Cardiac fibroblast (primary cell): ENCODE measurements at places on chromosomes 3 and 15.
A peak's percentile ranks its signal among the peaks of the same experiment; 100 is the strongest.

- peak; percentile 77 for DNase-seq
Observed at GRCh38 chr3:16102905-16103364, 71.5 kb upstream of the GALNT15 start.

DNA sequence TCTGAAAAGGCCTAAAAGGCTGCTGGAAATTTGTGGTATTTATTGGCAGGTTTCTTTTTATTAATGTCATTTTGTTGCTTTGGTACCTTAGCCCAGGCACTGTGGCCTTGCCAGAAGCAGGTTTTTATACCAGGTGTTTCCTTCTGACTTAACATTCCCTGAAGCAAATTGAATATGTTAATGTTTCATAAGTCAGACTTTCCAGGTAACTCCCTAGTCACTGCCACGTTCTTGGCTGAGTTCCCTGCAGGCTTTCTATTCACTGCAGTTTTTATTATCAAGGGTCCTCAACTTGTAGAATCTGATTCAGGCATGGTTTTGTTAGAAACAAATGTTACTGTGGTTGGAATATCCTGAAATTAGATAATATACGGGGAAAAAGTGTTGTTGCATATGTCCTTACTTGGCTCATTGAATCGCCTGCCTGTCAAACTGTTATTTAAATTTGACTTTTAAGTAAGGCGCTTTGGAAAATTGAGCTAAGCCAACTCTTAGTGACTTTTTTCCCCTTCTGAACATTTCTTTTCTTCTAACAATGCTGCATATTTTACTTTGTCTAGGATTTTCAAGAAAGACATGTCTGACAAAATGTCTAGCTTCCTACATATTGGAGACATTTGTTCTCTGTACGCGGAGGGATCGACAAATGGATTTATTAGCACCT, 22.9 kb downstream of the ITPR1 start:
- DNase-seq, result no peak

GRCh38 chr3:184155644-184156521, 706 bp downstream of the DVL3 start:
- DNase-seq, result peak; percentile 53

GRCh38 chr3:64049832-64050231, 26.5 kb upstream of the PSMD6 start:
- no peak for DNase-seq

DNA sequence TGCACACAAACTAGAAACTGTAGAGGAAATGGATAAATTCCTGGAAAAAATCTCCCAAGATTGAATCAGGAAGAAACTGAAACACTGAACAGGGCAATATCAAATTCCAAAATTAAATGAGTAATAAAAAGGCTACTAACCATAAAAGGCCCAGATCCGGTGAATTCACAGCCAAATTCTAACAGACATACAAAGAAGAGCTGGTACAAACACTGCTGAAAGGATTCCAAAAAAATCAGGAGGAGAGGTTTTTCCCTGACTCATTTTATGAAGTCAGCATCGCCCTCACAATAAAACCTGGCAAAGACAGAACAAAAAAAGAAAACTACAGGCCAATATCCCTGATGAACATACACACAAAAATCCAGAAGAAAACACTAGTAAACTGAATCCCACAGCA, 462.4 kb upstream of the THBS1 start:
- DNase-seq, result peak; percentile 95

DNA sequence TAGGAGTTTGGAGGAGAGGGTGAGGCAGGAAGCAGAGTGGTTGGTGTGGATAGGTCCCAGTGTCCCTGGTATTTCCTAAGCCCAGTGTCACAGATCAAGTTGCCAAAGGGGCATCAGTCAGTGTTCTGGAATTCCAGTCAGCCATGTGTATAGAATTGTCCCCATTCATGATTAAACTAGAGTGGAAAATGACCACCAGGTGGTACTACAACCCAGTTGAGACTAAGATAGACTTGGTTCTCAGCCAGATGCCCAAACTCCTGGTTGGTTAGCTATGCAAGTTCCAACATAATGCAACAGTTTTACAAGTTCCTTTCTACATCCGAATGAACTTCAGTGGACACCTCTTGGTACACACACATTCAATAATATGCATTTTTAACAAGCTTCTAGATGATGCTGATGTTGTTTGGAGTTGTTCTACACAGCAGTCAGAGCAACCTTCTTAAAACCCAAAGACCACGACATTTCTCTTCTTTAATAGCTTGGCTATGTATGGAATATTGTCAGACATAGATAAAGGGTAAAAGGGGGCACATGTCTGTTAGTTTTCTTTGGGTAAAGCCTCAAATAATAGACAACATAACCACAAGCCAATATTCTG, 8.4 kb upstream of the ATR start:
- peak; percentile 89 for DNase-seq

DNA sequence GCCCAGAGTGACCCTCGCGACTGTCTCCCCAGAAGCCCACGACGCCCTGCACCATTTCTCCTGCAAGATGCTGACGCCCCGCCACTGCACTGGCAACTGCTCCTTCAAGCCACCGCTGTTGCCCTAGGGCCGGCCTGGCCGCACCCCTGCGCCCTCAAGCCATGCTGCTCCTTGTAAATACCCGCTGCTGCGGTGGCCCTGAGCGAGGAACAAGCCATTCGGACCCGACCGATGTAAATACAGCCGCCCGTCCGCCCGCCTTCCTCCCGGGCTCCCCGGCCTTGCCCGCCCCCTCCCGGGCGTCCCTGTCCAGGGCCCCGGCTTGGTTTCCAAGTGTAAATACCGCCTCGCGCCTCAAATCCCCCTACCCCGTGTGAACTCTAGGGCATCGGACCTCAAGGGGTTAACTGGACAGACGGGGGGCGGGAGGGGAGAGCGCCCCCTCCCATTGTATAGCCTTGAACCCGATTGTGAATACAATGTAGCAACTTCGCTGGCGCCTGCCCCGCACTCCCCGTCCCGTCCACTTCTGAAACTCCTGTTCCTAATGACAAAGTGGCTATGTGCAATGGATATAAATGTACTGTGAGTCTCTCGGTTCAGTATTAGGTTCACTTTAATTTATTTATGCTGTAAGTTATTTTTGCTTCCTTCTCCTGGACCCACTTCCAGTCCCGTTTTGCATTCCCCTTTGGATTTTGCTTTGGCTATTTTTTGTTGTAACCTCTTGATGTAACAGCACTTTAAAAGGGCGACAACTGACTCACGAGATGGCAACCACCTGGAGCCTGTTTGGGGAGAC, 5.9 kb downstream of the RNU6-1 start:
- DNase-seq, result peak; percentile 32

DNA sequence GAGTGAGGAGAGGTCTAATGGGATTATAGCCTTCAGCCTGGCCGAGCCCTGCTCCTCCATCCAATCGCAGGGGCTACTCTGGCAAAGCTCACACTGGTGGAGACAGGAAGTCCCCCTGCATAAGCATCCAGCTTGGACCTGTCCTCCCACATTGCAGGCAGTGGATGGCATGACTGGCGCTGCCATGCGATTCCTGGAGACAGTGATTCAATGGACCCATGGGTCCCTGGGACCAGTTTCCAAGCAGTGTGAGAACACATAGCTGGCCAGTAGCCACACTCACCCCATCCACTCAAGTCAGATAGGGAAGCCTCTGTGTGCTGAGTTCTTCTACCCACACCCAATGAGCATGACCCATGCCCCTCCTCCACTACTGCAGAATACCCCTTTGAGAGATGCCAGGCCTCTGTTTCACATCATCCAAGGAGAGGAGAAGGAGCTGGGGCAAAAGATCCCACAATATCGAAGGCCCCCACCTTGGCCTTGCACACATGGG, 18.1 kb upstream of the POC1A start:
- DNase-seq, result no peak

DNA sequence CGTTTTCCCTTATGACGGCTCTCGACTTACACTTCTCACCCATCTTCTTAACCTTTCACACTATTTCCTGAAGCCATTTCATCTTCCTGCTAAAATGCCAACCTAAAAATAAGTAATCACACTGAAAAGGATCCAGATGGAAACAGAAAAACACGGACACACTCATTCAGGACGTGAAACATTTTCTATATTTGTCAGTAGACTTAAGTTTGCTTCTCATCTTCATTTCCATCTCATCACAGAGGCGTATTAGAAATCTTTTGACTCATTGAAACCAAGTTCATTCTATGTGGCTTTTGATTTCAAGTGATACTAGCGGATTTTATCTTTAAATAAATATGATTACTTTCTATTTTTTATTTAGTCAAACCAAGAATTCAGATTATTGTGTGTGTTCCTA, 27.4 kb upstream of the DLG1 start:
- no peak for DNase-seq

GRCh38 chr3:27114684-27115083, 254.5 kb downstream of the NEK10 start:
- DNase-seq, result no peak

DNA sequence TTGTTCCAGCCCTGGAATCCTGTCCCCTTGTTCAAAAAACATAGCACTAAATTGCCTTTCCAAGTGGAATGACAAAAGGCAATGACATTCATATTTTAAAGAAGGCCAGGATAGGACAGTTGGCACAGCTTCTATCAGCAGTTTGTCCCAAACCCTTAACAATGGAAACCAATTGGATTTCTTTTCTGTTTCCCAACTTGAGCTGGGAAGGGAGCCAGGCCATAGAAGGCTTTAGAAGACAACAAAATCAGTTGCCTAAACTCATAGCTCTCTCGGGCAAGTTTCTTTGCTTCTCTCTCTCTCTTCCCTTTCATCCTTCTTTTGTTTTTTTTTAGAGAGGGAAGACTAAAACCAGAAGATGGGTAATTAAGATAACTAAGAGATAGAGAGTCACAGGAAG, 227.7 kb upstream of the TPRG1 start:
- no peak for DNase-seq

DNA sequence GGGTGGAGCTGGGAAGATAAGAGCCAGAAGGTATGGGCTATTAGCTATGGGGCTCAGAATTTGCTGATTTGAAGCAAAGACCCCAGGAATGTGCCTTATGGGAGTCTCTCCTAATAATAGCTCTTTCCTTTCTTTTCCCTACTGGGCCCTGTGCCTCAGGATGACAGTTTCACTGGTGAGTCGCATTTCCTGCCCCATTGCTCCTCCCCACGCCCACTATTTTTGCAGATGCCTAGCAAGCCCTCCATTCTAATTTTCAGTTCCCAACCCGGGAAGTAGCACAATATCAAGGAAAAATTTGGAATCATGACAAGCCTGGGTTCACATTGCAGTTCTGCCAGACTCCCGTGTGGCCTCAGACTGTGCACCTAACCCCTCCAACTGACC, 583 bp downstream of the IL17RE start:
- no peak for DNase-seq

DNA sequence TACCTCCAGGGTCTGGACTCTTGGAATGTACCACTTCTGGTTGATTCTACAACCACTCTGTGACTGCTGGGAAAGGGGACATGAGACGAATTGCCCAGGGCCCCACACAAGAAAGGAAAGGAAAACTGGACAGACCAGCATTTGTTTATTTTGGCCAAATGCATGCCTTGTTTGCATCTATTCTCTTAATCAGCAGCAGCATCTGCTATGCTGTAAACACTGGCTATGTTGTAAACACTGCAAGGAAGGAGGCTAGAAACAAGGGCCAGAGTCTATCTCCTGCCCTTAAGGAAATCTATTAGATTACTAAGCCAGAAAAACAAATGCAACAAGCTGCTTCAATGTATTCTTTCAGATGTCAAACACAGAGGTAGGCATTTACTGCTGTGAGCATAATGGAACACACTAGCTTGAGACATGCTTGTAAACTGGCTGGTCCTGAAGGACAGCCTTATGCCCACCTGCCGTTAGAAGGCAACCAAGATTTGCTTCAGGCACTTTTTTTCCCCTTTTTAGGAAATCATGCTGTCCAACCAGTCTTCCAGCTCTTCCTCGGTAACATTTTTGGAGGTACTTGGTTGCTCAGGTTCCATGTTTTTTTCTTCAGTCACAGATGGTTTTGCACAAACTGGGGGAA, 102.1 kb upstream of the CHRM5 start:
- no peak for DNase-seq

GRCh38 chr3:183638101-183638852, 2.9 kb downstream of the KLHL24 start:
- peak; percentile 37 for DNase-seq

DNA sequence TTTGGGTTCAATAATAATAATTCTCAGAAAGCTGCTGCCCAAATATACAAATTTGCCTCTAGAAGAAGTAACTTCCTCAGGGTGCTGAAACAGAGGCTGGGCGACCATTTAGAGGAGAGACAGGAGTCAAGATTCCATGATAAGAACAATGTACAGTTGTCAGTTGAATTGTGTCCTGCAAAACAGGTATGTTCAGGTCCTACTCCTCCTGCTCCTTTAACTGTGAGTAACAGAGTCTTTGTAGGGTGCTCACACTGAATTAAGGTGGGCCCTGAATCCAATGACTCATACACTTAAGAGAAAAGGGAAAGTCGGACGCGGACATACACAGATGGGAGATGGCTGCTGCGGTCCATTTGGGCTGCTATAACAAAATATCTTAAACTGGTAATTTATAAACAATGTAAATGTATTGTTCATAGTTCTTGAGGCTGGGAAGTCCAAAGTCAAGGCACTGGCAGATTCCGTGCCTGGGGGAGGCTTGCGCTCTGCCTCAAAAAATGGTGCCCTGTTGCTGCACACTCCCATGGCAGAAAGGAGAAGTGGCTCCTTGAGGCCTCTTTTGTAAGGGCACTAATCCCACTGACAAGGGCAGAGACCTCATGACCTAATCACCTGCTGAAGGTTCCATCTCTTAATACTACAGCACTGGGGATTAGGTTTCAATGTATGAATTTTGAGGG, 55.1 kb downstream of the MB21D2 start:
- DNase-seq, result no peak

DNA sequence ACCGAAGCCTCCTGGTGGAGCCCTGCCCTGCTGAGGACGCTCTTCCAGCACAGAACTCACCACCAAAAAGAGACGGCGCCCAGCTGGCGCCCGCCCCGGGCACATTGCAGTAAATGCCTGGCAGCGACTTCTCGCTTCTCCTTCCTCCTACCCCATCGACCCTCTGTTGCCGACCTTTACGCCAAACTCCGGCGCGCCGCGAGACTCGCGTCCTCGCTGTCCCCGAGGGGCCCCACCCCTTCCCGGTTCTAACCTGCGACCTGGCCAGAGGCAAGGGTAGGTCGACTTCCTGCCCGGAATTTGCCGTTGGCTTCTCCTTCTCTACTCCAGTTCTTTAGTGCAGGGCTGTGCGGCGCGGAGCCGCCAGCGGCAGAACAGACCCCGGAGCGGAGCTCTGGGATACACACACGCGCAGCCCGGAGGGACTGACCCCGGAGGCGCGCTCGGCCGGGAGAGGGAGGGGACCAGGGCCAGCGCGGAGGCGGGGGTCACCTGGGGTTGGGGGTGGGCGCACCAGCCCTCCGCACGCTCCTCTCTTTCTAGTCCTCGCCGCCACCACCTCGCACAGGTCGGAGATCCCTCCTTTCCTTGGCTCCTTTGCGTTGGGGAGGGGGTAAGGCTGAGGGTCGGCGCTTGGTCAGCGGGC, 226.6 kb upstream of the AZI2 start:
- peak; percentile 7 for DNase-seq

DNA sequence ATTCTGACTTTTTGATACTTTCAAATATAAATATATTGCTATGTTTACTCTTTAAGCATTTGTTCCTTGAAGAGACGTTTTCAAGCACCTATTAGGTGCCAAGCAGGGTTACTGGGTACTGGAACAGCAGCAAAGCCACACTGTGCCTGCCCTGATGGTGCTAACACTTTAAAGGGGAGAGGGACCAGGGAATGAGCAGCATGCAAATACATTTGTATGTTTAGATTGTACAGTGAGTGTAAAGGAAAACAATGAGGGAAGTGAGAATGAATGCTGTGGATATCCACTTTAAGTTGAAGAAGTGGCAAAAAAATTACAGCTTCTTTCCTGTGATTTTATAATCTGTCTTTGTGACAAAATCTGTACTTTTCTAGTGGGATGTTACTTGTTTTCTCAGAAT, 400.2 kb upstream of the ATP11B start:
- DNase-seq, result no peak
